ELF-1 (cell line): ENCODE measurements at places on chromosomes 1 and 21.
A peak's percentile ranks its signal among the peaks of the same experiment; 100 is the strongest.

GRCh38 chr1:208077232-208078075 lies 166.5 kb upstream of the CD34 start:
- DNase-seq = no peak

DNA sequence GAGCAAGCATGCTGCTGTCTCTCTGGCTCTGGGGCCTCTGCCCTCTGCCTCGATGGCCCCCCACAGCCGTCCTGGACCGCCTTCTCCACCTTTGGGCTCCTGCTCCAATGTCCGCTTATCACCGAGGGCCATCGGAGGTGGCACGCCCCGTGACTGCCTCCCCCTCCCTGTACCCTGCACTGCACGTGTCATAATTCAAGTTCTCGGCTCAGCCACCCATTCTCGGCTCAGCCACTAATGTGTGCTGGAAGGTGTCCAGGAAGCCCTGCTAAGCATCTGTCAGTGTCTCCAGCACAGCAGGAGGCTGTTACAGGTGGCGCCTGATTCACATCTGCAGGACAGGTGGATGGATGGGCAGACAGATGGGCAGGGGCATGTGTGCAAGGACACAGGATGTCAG lies 45.5 kb downstream of the TP73 start:
- DNase-seq = no peak

GRCh38 chr1:221776495-221777301 lies 34.8 kb upstream of the DUSP10 start:
- DNase-seq = no peak

DNA sequence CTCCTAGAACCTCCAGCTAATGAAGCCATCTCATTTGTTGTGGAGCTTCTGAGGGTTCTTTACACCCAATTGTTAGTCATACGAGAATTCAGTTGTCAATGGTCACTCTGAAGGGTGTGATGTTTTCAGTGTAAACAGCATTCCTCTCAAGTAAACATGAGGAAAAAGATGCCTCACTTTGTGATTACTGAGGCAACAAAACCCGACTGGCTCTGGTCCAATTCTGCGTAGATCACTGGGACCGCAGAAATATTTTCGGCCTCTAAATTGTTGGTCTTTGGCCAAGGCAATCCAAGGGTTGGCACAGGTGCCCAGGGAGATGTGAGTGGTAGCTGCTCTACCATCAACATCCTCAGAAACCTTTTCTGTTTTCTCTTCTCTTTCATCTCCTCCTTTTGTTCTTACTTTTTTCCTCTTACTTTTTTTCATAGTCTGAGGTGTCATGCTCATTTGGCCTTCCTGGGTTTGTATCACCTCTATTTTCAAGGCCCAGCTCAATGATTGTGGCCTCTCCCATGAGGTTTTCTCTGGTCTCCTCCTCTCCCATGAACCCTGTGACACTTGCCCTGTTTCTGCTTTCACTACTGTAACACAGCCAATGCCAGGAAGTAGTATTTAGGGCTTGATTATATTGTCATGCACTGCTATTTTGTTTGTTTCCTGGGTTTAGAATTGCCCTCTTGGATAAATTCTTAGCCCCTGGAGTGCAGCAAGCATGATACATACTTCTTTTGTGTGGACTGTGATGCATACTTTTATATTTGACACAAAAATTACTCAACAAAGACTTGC lies 221.9 kb downstream of the TNR start:
- no peak for DNase-seq

DNA sequence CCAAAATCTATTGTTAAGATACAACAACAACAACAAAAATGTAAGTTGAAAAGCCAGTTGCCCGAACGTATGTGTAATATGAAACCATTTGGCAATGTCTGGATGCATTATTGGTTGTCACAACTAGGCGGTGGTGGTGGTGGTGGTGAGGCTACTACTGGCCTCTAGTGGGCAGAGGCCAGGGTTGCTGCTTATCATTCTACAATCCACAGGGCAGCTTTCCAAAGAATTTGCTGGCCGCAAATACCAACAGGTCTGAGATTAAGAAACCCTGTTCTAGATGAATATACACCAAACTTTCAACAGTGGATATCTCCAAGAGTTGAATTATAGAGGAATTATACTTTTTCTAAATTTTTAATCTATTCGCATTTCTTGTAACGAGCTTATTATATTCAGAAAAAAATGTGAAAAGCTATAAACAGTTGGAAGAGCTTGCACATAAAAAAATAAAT lies 26.8 kb upstream of the ZNF697 start:
- peak; percentile 81 for DNase-seq

DNA sequence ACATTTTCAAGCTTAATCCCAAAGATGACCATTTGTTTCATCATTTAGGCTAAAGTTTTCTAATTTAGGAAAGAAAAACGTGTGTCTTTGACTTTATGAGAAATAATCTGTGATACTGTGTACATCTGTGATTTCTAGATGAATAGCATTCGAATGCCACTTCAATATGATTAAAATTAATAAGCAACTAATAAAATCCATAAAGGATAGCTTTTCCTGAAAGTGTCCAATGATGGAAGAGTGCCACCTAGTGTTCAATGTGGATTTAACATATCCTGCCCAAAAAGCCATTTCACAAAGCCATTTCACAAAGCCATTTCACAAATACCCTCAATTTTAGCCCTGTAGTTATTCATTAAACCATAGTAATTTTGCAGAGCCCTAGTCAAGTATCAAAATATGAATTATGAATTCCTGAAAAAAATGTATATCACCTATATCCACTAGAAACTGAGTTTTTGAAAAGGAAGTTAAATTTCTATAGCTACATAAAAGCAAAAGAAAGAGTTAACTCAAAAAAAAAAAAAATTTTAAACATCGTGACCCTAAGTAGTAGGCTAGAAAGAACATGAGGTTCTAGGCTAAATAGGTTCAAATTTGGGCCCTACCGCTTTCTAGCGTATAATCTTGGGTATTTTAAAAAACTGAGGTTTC lies 19.1 kb downstream of the NME7 start:
- DNase-seq = peak; percentile 8

- no peak for DNase-seq
Observed at GRCh38 chr1:29253180-29253579, 16.9 kb downstream of the PTPRU start.
